ENCODE measurements at places on chromosomes 5 and 9. TPM values are rescaled to one million over a fixed set of nuclear protein-coding genes. Genes with fewer than 3 reads are reported as not detected.

Gene ZNF883
- 1.1 TPM for total RNA-seq

Gene GALNT12
- 73.7 TPM for total RNA-seq

DNA sequence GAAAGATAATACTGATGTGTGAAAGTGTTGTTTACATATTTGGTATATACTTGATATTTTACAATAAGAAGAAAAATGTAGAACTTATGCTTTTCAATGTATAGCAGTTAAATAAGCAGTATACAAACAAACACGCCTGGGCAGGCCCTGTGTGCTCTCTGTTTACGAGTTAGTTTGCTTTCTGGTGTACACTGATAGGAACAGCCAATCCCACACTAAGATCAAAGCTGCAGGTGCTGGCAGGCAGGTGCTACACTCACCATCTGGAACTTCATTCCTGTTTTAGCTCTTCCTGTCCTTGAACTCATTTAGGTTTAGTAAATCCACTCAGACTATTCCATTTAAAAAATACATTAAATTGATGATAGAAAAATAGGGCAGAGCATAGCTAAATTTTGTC is 614.7 kb upstream of the ST8SIA4 start:
- no peak overlapping the region for H3K27ac ChIP-seq
- DNase-seq = no peak
- no peaks in the 10 kb centered on the region for H3K27me3 ChIP-seq
- H3K4me3 ChIP-seq = no peak overlapping the region

Gene PCDHA9
- total RNA-seq = 0.83 TPM

DNA sequence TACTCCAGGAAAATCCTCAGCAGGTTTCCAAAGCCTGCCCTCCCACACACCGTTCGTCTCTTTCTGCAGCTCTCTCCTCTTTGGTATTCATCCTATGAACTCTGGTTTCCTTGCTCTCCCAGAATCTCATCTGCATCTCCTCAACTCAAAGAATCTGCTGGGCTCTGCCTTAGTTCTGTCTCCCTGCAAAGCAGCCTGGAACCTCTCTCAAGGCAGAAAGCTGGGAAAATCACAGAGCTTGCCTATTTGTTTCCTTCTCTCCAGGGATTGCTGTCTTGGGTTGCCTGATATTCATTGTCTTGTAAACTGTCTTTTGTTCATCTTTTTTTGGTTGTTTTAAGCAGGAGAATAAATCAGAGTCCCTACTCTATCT is 5.3 kb upstream of the ERAP2 start:
- no peak for DNase-seq
- no peaks in the 10 kb centered on the region for H3K4me1 ChIP-seq
- no peaks in the 10 kb centered on the region for H3K36me3 ChIP-seq

DNA sequence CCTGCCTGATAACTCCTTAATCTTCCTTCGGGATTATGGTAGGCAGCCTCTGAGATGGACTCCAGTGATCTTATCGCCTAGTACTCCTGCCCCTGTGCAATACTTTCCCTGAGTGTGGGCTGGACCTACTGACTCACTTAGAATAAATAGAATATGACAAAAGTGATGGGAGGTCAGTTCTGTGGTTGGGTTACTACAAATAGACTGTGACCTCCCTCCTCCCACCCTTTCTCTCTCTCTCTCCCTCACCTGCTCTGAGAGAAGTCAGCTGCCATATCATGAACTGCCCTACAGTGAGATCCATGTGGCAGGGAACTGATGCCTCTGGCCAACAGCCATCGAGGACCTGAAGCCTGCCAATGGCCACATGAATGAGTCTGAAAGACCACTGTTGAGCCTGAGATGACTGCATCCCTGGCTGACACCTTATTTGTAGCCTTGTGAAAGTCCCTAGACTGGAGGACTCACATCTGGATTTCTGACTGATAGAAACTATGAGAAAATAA is 31.7 kb downstream of the NRG2 start:
- DNase-seq = no peak
- H3K27me3 ChIP-seq = no peaks in the 10 kb centered on the region
- no peak overlapping the region for H3K27ac ChIP-seq
- H3K36me3 ChIP-seq = no peaks in the 10 kb centered on the region

DNA sequence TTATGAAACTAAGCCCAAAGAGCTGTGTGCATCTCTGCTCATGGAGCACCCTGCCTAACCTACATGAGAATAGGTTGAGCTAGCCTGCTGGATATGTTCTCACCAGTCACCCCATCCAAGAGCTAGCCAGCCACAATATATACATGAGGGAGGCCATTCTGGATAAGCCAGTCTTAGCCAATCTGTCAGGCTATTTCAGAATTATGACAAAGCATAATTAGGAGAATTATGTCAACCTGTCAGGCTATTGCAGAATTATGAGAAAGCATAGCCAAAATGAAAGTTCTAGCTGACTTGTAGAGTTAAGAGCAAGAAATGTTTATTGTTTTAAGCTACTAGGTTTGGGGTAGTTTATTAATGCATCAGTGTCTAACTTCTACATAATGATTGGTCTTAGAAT is 189.8 kb downstream of the WDR70 start:
- no peak overlapping the region for H3K4me3 ChIP-seq
- no peak for DNase-seq
- H3K4me1 ChIP-seq = peaks cover 7% of the 10 kb centered on the region
- no peak overlapping the region for H3K27ac ChIP-seq
- no peaks in the 10 kb centered on the region for H3K27me3 ChIP-seq

Gene RGMB
- total RNA-seq = 170 TPM

DNA sequence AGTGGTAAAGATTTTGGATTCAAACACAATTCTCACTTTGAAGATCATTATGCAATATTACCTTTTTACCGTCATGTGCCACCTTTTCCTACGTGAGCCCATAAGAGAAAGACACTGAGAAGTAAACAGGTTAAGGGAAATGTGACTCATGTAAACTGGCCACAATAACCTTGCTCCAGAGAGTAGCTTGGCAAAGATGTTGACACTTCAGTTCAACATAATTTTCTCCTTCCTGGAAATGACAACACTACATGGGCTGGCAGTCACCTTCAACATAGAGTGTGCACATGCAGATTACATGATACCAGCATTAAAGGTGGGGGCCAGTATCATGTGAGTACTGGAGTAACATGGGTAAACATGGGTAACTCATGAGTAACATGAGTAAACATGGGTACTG is 141.9 kb downstream of the CDK5RAP2 start:
- H3K27me3 ChIP-seq = no peaks in the 10 kb centered on the region
- no peaks in the 10 kb centered on the region for H3K4me1 ChIP-seq
- no peak overlapping the region for H3K27ac ChIP-seq
- no peak for DNase-seq
- H3K4me3 ChIP-seq = no peak overlapping the region
- H3K36me3 ChIP-seq = peaks cover 18% of the 10 kb centered on the region
